ENCODE measurements at places on chromosomes 6 and 20.
A peak's percentile ranks its signal among the peaks of the same experiment; 100 is the strongest.

- DNase-seq, result no peak
These were observed 26.7 kb downstream of the NTSR1 start for GRCh38 chr20:62735331-62735821.

- no peak for DNase-seq
These were observed 131.8 kb upstream of the MTHFD1L start for GRCh38 chr6:150733726-150734125.

GRCh38 chr20:63212393-63212730, 3.6 kb downstream of the YTHDF1 start:
- peak; percentile 18 for DNase-seq

DNA sequence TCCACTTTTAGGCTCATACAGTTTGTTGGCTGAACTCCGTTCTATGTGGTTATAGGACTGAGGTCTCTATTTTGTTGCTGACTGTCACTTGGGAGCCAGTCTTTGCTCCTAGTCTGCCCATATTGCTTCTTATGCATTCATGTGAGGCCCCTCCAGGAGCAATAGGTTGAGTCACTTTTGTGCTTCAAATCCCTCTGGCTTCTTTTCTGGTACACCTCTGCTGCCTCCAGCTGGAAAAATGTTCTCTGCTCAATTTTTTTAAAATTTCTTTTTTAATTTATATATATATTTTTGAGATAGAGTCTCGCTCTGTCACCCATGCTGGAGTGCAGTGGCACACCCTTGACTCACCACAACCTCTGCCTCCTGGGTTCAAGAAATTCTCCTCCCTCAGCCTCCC, 42.7 kb upstream of the NOX3 start:
- DNase-seq, result peak; percentile 18

GRCh38 chr20:54218470-54218869, 10.6 kb downstream of the PFDN4 start:
- DNase-seq, result no peak

- no peak for DNase-seq
These were observed 73.3 kb upstream of the NUP153 start for GRCh38 chr6:17780061-17780460.

DNA sequence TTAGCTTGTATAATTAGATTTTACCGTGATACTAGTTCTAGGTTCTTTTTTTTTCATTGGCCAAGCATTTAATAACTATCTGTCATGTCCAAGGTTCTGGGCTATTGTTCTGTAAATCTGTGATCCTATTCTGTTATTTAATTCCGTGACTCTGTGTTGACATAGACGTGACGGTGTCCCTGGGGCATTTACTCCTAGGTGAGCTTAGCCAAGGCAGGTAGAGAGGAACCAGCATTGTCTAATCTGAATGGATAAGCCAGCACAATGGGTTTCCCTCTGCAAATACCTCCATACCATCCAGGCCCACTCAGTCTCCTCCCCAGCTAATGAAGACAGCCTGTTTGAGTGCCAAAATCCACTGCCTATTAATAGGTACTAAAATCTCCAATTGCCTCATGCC, 8.9 kb upstream of the CDSN start:
- no peak for DNase-seq

GRCh38 chr20:64053841-64054661, 4.6 kb upstream of the SOX18 start:
- no peak for DNase-seq

DNA sequence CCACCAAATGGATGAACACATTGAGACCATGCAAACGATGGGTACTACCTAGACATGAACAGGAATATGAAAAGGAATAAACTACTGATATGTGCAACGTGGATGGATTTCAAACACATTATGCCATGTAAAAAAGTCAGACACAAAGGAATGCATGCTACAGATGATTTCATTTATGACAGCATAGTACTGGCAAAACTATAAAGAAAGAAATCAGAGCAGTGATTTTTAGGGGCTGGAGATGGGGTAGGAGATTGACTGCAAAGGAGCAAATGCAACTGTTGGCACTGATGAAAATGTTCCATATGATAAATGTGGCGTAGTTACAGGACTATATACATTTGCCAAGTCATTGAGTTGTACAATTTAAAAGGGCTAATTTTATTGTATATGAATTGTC, 13.4 kb upstream of the COL12A1 start:
- peak; percentile 13 for DNase-seq

- DNase-seq, result no peak
These were observed 40.8 kb upstream of the MDFI start for GRCh38 chr6:41597246-41598000.

DNA sequence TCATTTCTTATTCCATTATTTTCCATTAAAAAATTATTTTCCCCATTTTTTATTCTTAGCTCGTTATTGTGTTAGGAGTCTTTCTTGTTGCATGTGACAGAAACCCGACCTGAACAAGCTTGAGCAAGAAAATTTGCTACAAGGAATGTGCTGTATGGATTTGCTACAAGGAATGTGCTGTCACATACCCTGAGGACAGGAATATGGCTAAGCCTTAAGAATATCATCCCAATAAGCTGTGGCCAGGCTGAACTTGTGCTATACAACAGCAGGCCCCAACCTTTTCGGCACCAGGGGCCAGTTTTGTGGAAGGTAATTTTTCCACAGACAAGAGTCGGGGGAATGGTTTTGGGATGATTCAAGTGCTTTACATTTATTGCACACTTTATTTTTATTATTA, 114.0 kb downstream of the TRMT11 start:
- DNase-seq, result no peak

GRCh38 chr20:56249244-56249955, 868 bp downstream of the MC3R start:
- peak; percentile 7 for DNase-seq

GRCh38 chr6:116773886-116774285, 8.4 kb upstream of the FAM162B start:
- DNase-seq, result no peak

DNA sequence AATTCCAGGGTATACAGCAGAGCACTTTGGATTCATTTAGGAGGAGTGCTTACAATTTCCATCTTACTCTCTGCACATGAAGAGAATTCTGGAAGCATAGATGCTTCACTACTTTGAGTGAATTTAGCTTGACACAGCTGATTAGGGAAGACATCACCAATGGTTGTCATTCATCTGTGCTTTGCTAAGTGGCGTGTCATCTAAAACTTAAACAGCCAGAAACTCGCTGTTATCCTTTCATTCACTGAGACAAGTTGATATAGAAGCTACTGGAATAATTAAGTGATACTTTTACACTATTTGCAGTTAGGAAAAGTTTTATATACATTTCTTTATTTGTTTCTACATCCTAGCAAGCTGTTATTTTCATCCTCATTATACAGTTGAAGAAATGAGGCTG, 635.3 kb upstream of the FLRT3 start:
- no peak for DNase-seq

- DNase-seq, result peak; percentile 38
These were observed 90.7 kb downstream of the KHDC1L start for GRCh38 chr6:73134588-73134987.

DNA sequence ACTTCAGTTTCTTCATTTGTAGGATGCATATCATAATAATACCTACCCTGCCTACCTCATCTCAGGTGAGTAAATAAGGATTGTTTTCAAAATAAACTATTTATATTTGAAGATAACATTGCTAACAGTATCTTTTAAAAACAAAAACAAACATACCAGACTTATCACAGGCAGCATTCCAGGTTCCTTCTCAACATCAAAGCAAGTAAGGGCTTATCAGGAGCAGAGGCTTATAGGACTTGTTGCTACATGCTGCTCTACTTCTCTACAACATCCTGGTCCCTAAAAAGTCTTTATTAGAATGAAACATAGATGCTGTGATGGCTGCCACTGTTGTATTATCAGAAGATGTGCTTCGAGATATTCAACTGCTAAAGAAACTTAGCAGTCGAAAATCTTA, 149.2 kb upstream of the PRDM1 start:
- DNase-seq, result no peak

GRCh38 chr6:22433745-22434144, 135.6 kb upstream of the HDGFL1 start:
- DNase-seq, result no peak

- DNase-seq, result peak; percentile 72
These were observed 11.6 kb downstream of the SLC9A8 start for GRCh38 chr20:49824206-49824605.

DNA sequence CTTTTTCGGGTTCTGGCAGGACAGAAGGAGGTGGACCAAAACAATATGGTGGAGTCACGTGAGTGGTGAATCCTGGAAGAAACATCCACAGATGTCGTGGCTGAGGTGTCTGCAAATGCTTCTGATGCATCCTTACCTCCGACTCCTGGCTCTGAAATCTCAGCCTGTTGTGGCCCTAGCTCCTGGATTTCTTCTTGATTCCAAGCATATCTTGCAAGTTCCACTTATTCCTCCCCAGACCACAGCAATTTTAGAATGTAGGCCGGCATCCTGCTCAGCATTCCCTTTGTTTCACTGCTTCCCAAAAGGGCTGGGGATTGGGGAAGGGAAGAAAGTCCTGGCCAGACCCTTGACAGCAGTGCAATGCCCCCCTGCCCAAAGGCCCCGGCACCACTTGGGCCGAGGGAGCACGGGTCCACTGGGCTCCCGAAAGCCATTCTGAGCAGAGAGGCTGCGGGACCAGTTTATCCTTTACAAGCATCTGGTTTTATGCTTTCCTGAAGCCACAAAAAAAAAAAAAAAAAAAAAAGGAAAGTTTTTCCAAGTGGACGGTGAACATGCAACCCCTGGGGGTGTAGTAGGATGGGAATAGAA, 200.9 kb upstream of the RNF24 start:
- DNase-seq, result peak; percentile 92

DNA sequence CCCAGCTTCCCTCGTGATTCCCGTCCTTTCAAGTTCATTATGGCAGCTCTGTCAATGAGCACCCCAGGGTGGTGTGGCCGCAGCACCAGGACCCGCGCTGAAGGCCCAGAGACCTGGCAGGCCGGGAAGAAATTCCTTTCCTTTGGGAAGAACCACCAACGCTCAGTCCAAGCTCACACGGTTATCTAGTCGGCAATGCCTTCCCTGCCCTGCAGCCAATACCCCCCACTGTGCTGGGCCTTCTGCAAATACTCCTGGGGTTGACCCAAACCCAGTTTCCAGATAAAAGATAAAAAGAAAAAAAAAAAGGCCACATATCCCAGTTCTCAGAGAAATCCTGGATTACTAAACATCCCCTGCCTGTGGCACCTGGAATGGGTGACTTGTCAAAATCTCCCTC, 28.7 kb downstream of the PXDC1 start:
- DNase-seq, result peak; percentile 47

GRCh38 chr6:14425805-14426204, 308.2 kb downstream of the CD83 start:
- no peak for DNase-seq

DNA sequence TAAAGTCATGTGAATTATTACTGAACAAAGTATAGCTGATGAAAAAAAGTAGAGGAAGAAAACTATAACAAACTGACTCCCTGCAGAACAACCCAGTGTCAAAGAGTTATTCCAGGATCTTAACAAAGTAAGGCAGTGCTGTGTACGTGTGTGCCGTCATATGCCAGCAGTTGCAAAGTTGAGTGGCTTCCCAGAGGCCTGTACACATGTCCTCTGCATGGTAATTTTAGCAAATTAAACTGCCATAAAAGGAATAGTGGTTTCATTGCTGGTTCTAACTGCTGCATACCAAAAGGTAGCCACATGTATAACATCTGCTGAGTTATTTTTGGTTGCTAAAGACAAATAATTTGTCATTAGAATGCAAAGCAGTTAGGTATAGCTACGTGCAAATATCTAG, 44.8 kb downstream of the RIPOR2 start:
- peak; percentile 67 for DNase-seq

- no peak for DNase-seq
These were observed 1617.6 kb downstream of the KHDRBS2 start for GRCh38 chr6:60668428-60668827.

DNA sequence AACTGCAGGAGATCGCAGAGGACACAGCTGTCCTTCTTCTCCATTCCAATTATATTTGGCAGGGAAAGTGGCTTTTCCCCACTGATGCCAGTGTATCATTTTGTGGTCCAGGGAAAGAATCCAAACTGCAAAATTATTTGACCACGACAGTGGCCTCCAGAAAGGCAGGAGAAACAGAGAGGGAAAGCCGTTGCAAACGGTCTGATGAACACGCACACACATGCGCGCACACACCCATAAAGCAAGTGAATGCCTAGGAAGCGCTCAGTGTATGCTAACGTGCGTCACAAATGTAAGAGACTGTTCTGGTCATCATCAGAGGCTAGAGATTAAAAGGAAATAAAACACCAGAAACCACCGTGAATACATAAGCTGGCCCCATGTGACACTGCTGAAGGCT, 54.0 kb downstream of the NPEPL1 start:
- no peak for DNase-seq

DNA sequence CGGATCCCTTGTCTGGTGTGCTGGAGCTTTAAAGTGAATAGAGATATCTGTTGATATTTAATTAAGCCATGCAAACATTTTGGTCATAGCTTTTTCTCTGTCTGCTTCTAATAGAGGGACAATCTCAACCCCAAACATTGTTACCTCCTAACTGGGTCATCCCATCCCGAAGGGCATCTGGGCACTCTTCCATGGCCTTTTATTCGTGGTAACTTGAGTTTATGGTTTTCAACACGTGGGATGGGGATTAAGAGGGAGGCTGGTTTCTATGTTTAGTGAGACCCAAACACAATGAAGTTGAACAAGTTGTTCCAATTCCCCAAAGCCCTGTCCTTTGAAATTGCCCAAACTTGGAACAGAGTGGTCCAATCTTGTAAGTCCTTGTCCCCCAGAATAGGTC, 1.4 kb upstream of the ENPP5 start:
- DNase-seq, result no peak

GRCh38 chr20:32798046-32798981, 21.4 kb upstream of the MAPRE1 start:
- DNase-seq, result no peak

DNA sequence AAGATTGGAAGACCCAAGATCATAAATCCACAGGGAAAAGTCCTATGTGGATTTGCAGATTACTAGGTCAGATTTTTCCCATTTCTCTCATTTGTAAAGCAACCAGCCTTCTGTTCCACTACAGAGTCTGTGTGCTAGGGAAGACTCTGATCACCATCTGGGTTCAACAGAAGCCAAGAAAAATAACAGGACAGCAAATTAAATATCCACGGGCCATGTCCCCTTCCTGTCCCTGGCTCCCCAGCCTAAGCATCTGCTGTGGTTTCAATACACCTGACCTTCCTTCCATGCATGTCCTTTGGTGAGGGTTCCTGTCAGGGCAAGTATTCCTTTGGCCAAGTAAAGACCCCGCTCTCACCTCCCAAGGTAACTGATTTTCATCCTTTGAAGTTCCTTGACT, 558.8 kb downstream of the KIF16B start:
- no peak for DNase-seq

GRCh38 chr6:74550821-74551220, 655.0 kb downstream of the COL12A1 start:
- no peak for DNase-seq

DNA sequence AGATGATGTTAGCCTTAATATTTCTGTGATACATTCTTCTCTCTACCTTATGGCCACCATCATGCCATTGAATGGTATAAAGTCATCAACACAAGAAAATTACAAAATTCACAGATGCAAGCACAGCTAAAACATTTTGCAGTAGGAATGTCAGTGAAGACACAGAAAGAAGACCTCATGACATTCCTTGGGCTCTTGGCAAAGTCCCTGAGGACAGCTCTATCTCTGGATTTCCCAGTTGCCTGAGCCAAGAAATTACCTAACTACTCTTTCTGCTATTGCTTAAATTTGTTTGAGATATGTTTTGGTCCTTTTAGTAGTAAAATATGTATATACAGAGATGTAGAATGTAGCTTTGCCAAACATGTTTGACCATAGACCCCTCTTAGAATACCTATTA, 201.0 kb upstream of the STXBP5 start:
- DNase-seq, result peak; percentile 29

GRCh38 chr6:39980839-39981580, 46.7 kb upstream of the MOCS1 start:
- DNase-seq, result peak; percentile 63

Measured in EH (cell line).